ENCODE measurements at places on chromosomes 1 and 21. TPM values are rescaled to one million over a fixed set of nuclear protein-coding genes. Genes with fewer than 3 reads are reported as not detected.

GRCh38 chr1:92488416-92488815 lies 1.7 kb upstream of the GFI1 start:
- no peak for DNase-seq

DNA sequence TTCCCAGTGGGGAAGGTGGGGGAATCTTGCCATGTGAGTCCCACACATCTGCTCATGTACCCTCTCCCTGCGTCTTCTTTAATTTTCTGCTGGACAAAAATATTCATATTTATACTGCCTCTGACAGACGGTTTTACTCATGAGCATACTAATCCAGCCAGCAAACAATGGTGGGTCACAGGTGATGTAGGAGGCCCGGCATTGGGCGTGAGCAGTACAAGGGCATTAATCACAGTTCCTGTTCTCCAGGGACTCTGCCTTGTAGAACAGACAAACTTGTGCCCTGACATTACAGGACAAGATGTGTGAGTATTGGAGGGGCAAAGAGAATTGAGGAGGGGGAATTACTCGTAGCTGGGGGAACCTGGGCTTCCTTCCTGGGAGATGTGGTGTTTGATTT lies 25.0 kb downstream of the MTARC1 start:
- no peak for DNase-seq

The LCK gene
- 0.60 TPM for polyA plus RNA-seq

DNA sequence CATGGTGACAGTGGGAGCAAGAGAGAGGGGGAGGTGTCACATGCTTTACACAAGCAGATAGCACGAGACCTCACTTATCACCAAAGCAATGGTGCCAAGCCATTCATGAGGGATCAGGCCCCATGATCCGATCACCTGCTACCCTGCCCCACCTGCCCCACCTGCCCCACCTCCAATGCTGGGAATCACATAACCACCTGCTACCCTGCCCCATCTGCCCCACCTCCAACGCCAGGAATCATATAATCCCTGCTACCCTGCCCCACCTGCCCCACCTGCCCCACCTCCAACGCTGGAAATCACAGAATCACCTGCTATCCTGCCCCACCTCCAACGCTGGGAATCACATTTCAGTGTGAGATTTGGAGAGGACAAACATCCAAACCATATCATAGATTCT lies 10.6 kb upstream of the AIRE start:
- DNase-seq: no peak

DNA sequence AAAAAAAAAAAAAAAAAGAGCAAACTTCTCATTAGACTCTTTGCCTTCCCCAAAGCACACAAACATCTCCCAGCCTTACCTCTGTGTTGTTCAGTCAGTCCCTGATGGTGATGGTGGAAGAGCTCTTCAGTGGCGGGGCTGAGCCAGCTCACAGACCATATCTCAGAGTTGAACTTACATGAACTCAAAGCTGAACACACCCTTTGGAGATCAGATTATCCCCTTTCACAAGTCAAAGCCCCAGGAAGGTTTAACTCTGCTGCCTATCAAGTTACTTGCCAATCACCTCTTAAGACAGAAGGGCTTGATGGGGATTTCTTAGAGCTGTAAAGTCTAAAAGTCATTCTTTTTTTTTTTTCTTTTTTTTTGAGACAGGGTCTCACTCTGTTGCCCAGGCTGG lies 55.2 kb upstream of the L1TD1 start:
- no peak for DNase-seq

DNA sequence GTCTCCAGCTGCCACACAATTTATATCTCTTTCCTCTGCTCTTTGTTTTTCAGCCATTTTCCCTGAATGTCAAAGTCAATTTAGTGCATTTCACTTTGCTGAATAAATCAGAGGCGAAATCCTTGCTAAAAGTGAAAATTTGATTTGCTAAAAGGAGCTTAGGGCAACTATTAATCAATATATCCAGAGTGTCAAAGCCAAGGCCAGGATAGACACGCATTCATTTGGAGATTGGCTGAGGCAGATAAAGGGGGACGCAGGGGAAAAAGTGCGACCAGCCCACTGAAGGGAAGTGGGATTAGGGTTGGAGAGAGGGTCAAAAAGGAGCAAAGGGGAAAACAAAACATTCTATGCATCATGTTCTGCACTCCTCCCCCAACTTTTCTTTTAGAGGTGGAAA lies 132.4 kb upstream of the USH2A start:
- DNase-seq: no peak

- DNase-seq: no peak
These were observed 5.0 kb downstream of the B4GALT3 start for GRCh38 chr1:161172349-161172748.

The SMPDL3B gene
- polyA plus RNA-seq: not detected

DNA sequence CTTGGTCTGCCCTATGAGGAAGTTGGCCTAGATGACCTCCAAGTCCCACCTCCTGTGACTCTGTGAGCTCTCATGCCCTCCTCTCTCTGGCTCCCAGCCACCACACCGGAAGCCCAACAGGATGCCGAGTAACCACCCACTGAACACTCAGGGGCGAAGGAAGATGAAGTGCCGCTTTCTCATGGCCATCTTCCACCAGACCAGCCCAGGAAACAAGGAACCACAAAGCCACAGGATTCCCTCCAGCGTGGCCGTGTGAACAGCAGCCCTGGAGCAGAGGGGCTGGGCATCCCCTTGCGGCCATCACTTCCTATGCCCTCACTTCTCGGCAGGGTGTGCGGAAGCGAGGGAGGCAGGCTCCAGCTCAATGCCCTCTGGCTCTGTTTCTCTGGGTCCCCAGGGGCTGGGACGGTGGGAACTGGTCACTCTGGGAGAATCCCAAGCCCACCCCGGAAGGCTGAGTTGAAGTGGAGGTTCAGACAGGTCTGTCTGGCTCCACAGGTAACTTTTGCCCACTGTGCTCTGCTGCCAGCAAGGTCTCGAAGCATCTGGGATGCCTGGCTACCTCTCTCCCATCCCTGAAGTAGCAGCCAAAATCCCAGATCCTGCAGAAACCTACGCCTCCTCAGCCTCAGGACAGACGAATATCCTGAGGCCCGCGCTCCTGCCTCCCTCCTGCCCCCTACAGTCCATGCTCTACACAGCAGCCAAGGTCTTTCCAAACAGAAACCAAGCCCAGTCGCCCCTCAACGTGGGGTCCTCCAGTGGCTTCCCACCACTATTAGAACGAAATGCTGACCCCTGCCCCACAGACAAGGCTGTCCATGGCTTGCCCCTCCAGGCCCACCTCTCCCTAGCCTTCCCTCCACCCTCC lies 44.2 kb upstream of the ECE1 start:
- peak; percentile 75 for DNase-seq

GRCh38 chr1:90716552-90717355 lies at the start of gene BARHL2:
TSS of gene BARHL2 (minus strand) at chr1:90717302. CDS start at chr1:90717195, 107 bp downstream.
- no peak for DNase-seq

DNA sequence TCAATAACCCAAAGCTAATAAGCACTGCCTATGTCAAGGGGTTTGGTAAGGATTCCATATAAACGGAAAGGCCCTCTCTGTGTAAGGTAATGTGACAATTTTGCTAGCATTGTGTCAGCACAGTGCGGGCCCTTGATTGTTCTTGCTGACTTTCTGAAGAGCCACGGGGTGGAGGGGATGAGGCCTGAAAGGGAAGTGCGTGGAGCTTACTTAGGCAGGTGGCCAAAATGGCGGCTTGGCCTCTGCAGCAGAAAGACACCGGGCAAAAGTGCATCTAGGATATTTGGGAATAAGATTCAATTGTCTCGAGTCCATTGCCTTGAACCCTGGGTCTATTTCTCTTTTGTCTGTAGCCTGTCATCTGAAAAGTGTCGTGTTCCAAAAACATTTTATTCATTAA lies 114.3 kb downstream of the TGFB2 start:
- peak; percentile 62 for DNase-seq
